Inflammatory macrophage (primary cell): ENCODE measurements at places on chromosomes 12 and 14.

GRCh38 chr12:65460063-65460462 is 181.6 kb downstream of the MSRB3 start:
- no peak for DNase-seq

- no peak for DNase-seq
Measured at GRCh38 chr14:39488600-39488999, 56.4 kb upstream of the FBXO33 start.

GRCh38 chr14:35336494-35337268 is 44.5 kb downstream of the PSMA6 start:
- DNase-seq = peak; percentile 90

DNA sequence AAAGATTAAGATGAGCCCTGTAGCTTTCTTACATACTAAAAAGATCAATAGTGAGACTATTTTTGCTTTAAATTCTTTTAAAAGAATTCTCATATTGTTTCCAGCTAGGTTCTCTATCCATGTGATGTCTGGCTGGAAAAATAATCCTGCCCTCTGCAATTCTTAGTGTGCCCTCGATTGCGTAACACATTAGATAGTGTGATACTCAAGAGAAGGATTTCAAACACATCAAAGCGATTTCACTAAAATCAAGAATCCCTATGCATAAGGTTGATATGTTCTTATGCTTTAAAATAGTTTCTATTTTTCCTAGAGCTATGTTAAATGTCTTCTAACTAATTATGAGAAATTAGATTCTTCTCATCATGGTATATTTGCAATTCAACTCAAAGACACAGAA is 127.3 kb upstream of the PLEKHA5 start:
- DNase-seq = no peak

DNA sequence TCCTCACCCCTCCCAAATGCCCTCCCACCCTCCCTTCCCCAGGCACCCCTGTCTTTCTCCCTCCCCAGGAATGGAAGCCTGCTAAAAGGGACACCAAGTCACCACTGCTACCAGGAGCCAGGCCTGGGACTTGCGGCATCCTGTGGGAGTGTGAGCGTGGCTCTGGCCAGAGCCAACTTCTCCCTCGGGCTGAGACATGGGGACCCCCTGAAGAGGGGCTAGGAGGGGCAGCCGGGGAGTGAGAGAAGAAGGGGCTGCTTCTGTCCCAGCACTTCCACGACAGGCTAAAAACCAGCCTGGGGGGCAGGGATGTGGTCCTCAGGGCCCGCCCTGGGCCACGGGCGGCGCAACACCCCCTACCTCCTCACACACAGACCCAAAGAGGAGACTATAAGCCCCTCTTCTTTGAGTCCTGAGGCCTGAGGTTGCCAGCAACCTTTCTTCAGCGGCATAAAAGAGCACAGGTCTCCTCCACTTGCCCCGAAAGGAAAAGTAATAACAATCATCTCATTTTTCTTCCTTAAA is 278.9 kb downstream of the DPF3 start:
- DNase-seq = no peak

- DNase-seq = no peak
Measured at GRCh38 chr12:21913823-21914222, 27.4 kb downstream of the ABCC9 start.

GRCh38 chr12:42144158-42144407 is 591 bp downstream of the GXYLT1 start:
- peak; percentile 7 for DNase-seq

GRCh38 chr14:73680821-73681220 is 33.4 kb downstream of the PNMA1 start:
- no peak for DNase-seq

- DNase-seq = no peak
Measured at GRCh38 chr14:54642801-54643695, 76.1 kb downstream of the SAMD4A start.

DNA sequence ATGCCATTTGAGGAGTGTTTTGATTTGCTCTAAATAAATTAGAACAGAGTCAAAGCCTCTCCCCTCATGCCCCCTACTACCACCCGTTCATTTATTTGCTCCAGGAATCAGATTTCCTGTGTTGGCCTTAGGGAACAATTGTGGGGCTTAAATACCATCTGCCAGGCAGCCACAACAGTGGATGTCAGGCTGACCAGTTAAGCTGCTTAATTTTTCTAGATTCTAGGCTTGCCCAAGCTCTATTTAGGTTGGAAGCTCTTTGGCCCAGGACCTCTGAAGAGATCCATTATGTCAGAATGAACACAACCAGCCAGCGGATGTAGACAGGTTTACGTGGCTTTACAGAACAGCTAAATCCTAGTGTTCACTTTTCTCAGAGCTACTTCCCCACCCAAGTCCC is 1.0 kb upstream of the TIMELESS start:
- no peak for DNase-seq

DNA sequence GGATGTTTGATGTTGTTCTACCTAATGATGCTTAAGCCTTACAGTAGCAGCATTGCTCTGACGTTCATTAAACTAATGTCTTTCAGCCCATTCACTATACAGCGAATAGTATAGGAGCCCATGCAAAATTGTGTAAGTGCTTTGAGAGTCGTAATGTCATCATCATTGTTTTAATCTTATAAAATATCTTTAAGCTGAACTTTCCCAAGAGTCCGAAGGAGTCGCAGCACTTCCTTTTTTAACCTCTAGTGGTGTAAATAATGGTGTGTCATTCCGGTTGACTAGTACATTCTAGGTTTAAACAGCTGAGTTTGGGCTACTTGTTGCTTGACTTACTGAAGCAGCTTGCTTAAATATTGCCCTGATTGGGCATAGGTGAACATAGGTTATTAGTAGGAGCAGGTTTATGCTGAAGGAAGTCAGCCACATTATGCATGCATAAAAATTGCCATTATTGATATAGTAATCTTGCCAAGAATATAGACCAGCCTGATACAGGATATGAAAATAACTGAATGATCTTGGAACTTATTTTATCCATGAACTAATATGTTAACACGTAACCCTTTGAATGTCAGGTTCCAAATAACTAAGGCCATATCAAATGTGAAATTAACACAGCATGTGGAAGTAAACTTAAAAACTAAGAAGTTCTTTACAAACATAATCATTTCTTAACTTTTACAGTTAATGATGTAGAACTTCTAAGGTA is 2.6 kb downstream of the WNK1 start:
- peak; percentile 91 for DNase-seq

DNA sequence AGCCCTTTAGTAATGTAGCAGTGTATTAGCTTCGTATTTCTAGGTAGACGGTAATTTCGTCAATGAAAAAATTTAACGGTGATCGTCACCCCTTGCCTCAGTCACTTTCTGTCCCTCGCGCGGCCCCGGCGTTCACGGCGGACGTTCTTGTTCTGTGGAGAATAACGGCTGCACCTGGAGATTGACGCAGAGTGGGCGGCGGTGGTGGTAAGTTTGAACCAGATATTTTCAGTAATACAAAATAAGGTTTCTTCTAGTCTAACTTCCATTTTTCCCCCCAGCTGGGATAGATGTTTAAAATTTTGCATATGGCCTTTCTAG is 341 bp downstream of the ZNF10 start:
- DNase-seq = peak; percentile 1

GRCh38 chr12:67714648-67715047 is 66.1 kb downstream of the DYRK2 start:
- no peak for DNase-seq

DNA sequence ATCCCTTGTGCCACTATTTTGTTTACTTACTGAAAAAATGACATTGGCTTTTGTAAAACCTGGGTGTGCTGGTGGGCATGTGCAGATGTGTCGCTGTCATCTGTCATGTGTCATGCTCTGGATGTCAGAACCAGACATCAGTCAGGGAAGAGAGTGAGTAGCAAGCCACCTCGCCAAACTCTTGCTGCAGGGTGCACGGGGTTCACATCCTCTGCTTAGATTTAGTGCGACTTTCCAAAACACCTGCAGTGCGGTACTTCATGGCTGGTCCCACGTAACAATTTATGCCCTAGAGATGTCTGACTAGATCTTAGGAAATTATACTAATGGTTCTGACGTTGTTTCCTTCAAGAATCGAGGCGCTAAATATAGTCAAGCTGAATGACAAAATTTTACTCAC is 106.7 kb downstream of the CRADD start:
- DNase-seq = no peak

- DNase-seq = no peak
Measured at GRCh38 chr14:61517911-61518384, 177.4 kb upstream of the HIF1A start.

DNA sequence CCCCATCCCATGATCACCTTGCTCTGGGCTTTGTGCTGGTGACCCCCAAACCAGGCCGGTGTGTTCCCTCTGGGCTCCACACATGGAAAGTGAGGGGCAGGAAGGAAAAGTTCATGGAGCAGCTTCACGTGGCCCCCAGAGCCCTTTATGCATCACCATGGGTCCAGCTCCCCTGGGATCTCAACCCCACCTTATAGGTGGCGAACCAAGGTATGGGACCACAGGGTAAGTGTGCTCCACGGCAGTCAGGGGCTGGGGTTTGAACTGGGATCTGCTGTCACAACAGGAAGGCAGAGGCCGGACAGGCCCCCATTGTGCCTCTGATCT is 7.4 kb upstream of the BEGAIN start:
- no peak for DNase-seq

- peak; percentile 84 for DNase-seq
Measured at GRCh38 chr12:67647799-67648520, 585 bp upstream of the DYRK2 start.

GRCh38 chr14:67996235-67996634 is 176.7 kb downstream of the RAD51B start:
- DNase-seq = no peak

GRCh38 chr12:72465940-72466630 is 193.9 kb downstream of the TRHDE start:
- no peak for DNase-seq

- DNase-seq = no peak
Measured at GRCh38 chr12:105337391-105337790, 6.9 kb downstream of the C12orf75 start.

- DNase-seq = no peak
Measured at GRCh38 chr14:60634153-60634552, 15.1 kb downstream of the SIX1 start.

DNA sequence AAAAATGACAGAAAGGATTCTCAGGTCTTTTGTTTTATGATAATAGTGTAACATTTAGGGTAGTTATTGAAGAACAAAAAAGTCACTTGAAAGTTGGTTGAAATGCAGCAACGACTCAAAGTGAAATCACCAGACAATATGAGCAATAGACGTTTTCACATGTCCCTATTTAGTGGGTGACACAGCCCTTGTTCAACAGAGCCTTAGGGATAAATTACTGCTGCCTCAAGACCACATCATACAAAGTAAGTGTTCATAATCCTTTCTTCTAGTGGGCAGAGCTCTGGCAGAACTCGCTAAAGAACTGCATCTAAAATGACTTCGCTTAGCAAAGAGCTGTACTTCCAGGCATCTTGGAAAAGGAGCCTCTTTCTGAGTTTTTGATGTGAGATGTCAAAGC is 128.5 kb upstream of the LMNTD1 start:
- DNase-seq = no peak

DNA sequence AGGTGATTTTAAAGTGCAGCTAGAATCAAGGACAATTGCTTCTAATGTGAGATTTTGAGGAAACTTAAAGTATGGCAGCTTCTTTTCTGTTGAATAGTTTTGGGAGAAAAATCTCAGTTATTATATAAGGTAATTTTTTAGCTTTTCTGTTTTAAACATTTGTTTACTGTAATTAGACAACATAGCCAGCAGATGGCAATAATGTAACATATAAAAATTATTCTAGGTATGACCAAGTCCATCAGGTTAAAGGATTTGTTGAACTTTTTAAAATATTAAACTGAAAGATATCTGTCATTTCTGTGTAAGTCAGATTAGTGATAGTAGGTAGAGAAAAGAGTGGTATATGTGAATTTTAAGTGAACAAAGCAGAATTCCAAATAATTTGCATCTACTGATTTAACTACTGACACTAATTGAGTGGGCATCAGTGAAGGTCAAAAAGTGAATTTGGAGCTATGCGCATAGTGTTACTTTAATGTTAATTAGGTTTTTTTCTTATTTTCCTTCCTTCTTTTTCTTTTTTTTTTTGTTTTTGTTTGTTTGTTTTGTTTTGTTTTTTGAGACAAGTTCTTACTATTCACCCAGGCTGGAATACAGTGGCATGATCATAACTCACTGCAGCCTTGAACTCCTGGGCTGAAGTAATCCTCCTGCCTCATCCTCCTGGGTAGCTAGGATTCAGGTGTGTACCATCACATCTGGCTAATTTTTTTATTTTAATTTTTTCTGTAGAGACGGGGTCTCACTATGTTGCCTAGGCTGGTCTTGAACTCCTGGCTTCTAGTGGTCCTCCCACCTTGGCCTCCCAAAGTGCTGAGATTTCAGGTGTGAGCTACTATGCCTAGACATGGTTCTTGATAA is 18.6 kb downstream of the PRORP start:
- no peak for DNase-seq

DNA sequence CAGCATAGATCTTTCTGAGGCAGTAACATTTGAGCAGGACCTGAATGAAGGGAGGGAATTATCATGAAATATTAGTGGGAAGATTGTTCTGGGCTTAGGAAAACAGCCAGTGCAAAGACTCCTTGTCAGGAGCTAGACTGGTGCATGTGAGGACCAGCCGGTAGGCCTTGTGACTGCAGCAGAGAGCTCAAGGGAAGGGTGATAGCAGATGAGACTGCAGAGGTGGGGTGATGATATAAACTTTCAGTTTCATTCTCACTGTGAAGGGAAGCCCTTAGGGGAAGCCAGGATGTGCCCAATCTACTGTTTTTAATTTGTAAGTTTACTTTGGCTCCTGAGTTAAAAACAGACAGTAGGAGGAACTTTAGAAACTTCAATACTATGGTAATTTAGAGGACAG is 12.4 kb downstream of the IL22 start:
- peak; percentile 78 for DNase-seq

- DNase-seq = no peak
Measured at GRCh38 chr12:89753997-89754396, 45.4 kb upstream of the ATP2B1 start.

DNA sequence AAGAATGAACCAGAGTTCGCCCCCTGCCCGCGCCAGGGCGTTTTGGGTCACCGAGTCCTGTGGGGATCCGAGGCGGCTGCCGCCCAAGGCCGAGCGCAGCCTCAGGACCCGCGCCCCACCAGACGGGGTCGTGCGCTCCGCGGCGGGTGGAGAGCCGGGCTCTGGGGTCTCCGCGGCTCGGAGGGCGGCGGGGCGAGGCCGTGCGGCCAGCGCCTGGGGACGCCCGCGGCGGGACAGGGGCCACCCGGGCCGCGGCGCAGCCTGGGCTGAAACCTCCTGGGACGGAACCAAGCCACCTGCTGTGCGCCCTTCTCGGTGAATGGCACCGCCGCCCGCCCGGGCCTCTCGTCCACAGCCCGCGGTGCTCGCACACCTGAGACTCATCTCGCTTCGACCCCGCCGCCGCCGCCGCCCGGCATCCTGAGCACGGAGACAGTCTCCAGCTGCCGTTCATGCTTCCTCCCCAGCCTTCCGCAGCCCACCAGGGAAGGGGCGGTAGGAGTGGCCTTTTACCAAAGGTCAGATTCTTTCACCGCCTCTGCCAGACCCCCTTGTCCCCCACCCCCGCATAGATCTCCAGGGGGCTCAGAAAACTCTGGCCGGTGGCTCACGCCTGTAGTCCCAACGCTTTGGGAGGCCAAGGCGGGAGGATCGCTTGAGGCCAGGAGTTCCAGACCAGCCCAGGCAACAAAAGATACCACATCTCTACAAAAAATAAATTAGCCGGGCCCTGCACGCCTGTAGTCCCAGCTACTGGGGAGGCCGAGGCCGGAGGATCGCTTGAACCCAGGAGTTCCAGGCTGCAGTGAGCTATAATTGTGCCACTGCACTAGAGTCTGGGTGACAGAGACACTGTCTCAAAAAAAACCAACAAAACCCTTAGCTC is 901 bp downstream of the B3GNT4 start:
- DNase-seq = no peak
